ENCODE measurements at places on chromosomes 5 and 9.

DNA sequence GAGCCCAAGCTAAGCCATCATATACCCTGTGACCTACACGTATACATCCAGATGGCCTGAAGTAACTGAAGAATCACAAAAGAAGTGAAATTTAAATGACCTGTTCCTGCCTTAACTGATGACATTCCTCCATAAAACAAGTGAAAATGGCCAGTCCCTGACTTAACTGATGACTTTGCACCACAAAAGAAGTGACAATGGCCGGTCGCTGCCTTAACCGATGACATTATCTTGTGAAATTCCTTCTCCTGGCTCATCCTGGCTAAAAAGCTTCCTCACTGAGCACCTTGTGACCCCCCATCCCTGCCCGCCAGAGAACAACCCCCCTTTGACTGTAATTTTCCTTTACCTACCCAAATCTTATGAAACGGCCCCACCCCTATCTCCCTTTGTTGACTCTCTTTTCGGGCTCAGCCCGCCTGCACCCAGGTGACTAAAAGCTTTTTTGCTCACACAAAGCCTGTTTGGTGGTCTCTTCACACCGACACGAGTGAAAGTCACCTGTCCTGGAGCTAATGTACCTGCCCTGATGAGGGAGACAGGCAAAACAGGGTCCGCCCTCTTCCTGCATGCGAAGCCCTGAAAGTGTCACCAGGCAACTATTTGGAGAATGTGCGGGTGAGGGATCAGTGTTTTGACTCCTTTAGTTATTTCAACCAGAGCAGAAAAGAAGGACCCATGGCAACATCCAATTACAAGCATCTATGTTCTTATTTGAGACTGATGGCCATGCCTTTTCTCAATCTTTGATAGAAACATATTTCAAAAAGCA is 266.1 kb downstream of the SMARCA2 start:
- no peak for DNase-seq

DNA sequence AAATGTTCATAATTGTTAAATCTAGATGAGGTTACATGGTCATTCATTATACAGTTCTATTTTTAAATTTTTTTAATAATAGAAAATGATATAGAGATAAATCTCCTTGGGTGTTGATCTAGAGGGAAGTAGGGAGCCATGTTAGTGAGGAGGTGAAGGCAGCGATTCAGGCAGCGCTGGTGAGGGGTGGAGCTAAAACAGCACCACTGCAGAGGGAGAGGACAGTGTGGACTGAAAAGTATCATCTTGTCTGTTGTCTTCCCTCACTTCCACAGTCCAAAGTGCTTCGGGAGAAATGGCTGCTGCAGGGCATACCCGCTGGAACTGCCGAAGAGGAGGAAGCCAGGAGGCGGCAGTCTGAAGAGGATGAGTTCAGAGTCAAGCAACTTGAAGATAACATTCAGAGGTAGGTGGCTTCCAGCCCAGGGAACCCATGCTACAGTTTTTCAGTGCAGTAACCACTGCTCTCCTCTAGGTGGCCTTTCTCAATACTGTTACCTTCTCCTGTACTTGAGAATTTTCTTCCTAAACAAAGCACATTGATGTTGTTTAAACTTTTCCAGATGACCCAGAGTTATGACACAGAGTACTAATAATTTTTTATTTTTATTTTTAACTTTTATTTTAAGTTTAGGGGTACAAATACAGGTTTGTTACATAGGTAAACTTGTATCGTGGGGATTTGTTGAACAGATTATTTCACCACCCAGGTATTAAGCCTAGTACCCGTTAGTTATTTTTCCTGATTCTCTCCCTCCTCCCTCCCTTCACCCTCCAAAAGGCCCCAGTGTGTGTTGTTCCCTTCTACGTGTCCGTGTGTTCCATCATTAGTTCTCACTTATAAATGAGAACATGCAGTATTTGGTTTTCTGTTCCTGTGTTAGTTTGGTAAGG is 100.5 kb downstream of the PALM2AKAP2 start:
- DNase-seq, result no peak

DNA sequence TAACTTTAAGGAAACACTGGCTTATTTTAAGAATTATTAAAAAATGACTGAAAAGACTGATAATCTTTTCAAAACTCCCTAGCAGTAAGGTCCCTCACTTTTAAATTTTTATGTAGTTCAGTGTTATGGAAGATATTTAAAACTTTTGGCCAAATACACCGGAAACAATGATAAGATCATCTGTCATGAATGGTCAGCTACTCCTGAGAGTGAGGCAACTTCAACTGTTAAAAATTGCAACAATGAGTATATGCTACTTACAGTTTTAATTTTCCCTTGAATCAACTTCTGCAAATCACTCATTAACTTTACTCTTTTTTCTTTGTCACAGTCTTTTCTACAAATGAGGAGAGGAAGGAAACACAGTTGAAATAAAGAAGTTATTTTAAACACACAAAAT is 10.8 kb downstream of the PUM3 start:
- DNase-seq, result no peak

GRCh38 chr9:92242260-92243136 is 51.0 kb downstream of the IARS1 start:
- DNase-seq, result peak; percentile 20

- no peak for DNase-seq
Observed at GRCh38 chr5:9188131-9188530, 357.7 kb downstream of the SEMA5A start.

- DNase-seq, result no peak
Observed at GRCh38 chr5:171445644-171446516, 26.4 kb downstream of the FGF18 start.

- DNase-seq, result no peak
Observed at GRCh38 chr5:135162661-135163265, 128.7 kb upstream of the PITX1 start.

GRCh38 chr5:161944974-161945373 is 97.1 kb downstream of the GABRA1 start:
- DNase-seq, result no peak

DNA sequence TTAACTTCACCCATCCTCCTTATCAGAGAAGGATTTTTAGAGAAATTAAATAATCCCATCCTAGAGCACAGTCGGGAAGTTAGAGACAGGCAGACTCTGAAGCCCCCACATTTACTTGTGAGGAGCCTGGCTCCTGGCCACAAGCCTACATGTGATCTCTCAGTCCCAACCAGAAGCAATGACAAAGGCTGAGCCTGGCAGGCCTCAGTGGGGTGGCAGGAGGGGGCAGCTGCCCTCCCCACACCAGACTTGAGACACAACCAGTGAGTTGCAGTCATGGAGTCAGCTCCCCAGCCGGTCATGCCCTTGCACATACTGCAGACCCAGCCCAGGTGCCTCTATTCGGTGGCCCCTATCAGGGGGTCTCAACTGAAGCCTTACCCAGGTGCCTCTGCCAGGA is 11.0 kb downstream of the NAIF1 start:
- DNase-seq, result no peak

GRCh38 chr9:130660326-130660682 is 4.1 kb upstream of the PRDM12 start:
- peak; percentile 29 for DNase-seq

DNA sequence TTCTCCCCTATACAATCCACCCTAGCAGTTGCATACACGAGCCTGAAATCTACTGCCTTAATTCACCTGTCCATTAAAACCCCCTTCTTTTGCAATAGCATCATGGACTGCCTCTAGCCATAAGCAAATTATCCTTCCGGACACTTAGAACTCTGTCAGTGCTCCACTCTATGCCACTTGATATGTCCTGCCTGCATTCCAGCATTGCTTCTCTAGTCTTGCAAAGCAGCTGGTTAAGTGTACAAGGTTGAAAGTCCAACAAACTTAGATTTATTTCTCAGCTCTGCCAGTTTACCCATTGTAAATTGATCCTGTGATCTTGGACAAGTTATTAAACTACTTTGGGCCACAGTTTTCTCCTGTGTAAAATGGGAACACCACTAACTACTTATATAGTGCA is 197.9 kb downstream of the EPB41L4A start:
- DNase-seq, result no peak

GRCh38 chr5:136202469-136203205 is 9.7 kb upstream of the SMIM32 start:
- DNase-seq, result peak; percentile 44

DNA sequence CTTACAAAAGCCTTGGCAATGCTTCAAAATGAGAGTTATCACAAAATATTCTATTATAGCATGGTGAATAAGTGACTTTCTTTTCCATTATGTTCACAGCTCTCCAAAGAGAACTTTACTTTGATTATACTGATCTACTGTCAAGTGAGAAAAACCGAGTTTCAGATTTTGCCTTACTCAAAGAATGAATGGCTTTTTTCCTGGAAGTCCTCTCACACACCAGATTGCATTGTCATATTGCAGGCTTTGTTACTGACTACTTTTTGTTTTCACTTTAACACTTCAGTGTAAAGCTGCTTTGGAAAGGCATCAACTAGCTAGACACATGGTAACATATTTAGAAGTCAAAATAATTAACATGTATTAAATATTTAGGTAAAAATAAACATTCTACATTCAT is 765.2 kb upstream of the NUDT12 start:
- DNase-seq, result no peak

- no peak for DNase-seq
Observed at GRCh38 chr5:55535199-55535905, 588 bp upstream of the PLPP1 start.

GRCh38 chr9:16029046-16029615 is 476.3 kb downstream of the CCDC171 start:
- DNase-seq, result no peak

GRCh38 chr9:16039988-16040761 is 487.3 kb downstream of the CCDC171 start:
- peak; percentile 60 for DNase-seq

DNA sequence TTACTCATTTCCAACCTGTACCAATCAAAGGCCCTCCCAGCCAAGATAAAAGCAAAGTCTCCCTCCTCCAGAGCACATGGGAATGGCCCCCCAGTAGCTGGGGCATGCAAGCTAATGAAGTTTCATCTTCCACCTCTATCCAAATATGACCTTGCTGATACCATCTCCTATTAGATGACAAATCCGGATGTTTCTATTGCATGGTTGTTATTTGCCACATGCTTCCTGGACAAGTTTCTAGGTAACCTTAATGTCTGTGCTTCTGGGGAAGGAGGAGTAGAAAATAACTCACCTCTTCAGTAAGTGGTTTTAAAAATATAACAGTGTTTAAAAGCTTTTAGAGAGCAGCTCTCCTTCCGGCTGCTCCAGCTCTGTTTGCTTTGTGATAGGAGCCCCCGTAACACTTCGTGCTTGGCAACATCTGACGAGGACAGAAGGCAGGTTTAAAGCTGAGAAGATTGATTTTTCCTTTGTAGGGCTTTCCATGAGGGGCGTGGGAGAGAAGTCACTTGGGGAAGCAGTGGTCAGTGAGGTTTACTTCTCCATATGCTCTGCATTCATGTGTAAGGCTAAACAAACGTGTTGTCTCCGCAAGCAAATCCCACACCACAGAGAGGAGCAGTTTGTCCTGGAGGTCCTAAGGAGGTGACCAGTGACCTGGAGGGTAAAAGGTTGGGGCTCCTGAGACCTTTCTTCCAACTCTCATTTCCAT is 40.3 kb upstream of the GLRX start:
- no peak for DNase-seq

DNA sequence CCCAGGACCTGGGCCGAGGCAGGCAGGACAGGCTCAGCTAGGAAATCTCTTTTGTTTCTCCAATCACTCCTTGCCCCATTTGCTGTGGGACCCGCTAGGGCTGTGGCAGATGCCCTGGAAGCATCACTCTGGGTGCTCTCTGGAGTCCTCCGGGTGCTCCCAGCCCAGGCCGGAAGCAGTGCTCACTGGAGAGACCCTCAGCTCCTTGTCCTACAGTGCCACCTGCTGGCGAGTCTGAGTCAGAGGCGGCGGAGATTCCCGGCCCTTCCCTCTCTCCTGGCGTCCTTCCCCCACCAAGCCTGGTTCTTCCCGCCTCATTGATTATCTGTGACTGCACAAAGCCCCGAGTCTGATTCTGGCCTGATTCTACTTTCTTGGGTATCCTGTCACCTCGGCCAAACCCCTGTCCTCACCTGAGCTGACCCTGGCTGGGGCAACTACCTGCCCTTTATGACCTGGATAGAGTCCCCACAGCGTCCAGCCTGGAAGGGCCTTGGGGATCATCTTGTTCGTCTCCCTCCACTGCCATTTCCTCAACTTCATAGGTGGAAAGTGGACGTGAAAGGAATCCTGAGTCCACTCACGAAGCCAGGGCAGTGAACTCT is 7.3 kb upstream of the BARHL1 start:
- DNase-seq, result peak; percentile 92

DNA sequence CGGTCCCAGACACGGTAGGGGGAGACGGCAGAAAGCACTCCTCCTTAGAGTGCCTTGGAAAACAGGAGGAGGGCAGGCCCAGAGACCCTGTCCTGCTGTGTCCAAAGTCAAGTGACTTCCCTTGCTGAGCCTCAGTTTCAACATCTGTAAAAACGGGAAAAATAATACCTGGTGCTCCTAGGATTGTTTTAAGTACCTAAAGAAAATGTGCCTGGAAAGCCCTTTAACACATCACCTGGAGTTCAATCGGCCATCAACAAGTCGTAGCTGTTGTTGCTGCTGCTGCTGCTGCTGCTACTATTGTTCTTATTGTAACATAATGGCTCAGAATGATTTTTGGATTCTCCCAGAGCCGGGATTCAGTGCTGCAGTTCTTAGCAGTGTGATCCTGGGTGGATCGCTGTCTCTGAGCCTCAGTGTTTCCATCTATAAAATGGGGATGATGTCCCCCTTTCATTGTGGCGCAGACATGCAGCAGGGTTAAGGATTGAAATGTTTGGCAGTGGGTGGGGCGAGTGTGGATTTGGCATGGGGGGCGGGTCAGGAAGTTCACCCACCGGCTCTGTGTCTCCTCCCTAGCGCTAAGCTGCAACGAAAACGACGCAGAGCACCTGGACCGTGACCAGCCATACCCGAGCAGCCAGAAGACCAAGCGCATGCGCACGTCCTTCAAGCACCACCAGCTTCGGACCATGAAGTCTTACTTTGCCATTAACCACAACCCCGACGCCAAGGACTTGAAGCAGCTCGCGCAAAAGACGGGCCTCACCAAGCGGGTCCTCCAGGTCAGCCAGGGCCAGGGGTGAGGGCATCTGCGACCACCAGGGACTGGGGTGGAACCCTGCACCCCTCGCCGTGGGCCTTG is 9.2 kb downstream of the LHX2 start:
- no peak for DNase-seq

DNA sequence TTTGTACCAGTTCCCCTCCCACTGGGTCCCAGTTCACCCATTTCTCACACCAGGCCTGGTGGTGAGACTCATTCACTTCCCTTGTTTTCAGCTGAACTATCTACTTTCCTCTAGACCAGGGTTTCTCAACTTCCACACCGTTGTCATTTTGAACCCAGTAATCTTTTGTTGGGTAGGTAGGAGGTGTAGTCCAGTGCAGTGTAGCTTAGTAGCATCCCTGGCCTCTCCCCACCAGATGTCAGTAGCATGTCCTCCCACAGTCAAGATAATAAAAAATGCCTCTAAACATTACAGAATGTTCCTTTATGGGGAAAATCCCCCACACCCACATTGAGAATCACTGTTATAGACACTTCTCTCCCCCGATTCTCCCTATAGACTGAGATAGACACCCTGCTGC is 299.1 kb downstream of the EPB41L4A start:
- no peak for DNase-seq

- DNase-seq, result no peak
Observed at GRCh38 chr5:173664154-173664526, 47.7 kb upstream of the BOD1 start.

All from retina (tissue), 1 donor.